ENCODE measurements at places on chromosomes 2 and 18. TPM values are rescaled to one million over a fixed set of nuclear protein-coding genes. Genes with fewer than 3 reads are reported as not detected.

CD8B2 gene
- total RNA-seq: 0.09 TPM

GRCh38 chr2:600542-601386 is 76.4 kb downstream of the TMEM18 start:
- H3K27me3 ChIP-seq: no peaks in the 10 kb centered on the region
- H3K4me3 ChIP-seq: no peak overlapping the region
- H3K4me1 ChIP-seq: no peaks in the 10 kb centered on the region

DNA sequence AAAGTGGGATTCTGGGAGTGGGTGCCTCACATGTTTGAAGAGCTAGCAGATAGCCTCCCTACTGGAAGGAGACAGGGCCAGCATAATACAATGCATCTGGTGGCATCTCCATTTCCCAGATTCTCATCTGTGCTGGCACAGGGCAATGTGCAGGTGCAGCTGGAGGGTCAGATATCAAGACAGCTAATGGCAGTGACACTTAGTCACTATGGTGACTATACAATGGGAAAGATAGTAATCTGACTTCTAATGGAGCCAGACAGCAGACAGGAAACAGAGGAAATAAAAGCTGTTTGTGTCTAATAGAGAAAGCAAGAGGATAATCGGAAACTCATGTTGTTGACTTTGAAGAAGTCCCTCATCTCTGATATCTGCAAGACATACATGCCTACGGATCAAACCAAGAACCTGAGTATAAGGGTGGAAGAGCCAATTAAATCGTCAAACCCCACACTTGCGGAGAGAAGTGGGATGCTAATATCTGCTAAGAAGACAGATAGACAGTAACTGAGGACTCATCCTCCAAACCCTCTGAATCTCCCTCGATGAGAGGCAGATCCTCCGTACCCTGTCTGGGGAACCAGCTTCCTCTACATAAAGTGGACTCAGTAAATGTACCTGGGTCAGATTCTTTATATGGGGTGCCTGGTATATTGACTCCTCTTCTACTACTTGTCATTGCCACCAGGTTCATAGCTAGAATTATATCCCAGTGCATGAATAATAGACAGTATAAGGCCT is 692.7 kb downstream of the SOCS6 start:
- no peaks in the 10 kb centered on the region for H3K4me1 ChIP-seq
- H3K4me3 ChIP-seq: no peak overlapping the region
- no peaks in the 10 kb centered on the region for H3K27me3 ChIP-seq
- DNase-seq: no peak
- no peaks in the 10 kb centered on the region for H3K36me3 ChIP-seq

DNA sequence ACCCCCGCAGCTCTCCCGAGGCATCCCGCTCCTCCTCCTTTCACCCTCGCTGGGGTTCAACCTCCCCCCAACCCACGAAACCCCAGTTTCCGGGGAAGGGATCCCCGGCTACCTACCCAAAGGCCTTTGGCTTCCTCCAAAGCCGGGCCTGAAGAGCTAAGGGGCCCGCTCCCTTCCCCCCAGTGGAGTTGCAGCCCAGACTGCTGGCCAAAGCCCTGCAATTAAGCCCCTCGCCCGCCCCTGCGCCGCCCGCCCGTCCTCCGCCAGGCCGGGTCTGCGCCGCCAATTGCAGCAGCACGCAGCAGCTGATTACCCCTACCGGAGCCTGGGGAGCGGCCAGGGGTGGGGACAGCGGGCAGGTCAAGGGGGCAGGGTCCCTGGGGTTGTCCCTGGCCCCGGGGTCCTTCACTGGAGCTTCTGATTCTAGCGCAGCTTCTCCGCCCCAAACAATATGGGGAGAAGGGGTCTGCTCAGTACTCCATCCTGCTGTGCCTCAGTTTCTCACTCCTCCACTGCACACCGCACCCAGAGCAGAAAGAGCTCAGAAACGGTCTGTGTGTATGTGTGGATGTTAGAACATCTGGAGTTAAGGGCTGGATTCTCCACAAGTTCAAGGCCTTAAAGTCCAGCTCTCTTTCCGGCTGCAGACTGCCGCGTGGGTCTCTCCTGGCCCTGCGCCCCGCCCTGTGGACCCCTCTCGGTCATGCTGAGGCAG is 16.9 kb downstream of the WNT10A start:
- DNase-seq: no peak
- H3K36me3 ChIP-seq: peaks cover 2% of the 10 kb centered on the region
- H3K4me1 ChIP-seq: peaks cover 47% of the 10 kb centered on the region
- peaks cover 56% of the 10 kb centered on the region for H3K27me3 ChIP-seq
- H3K27ac ChIP-seq: peak overlapping the region; percentile 17
- H3K4me3 ChIP-seq: peak overlapping the region; percentile 78

GRCh38 chr2:10412380-10412779 is 35.7 kb downstream of the ODC1 start:
- DNase-seq: peak; percentile 82
- no peak overlapping the region for H3K4me3 ChIP-seq
- H3K4me1 ChIP-seq: peaks cover 30% of the 10 kb centered on the region
- no peak overlapping the region for H3K27ac ChIP-seq
- peaks cover 9% of the 10 kb centered on the region for H3K36me3 ChIP-seq
- no peaks in the 10 kb centered on the region for H3K27me3 ChIP-seq

SAG gene
- total RNA-seq: not detected

GRCh38 chr18:59139291-59139614 is 431 bp upstream of the SEC11C start:
- DNase-seq: peak; percentile 97
- peak overlapping the region; percentile 97 for H3K4me3 ChIP-seq
- peak overlapping the region; percentile 98 for H3K27ac ChIP-seq
- H3K4me1 ChIP-seq: peaks cover 36% of the 10 kb centered on the region
- H3K27me3 ChIP-seq: peaks cover 29% of the 10 kb centered on the region

DNA sequence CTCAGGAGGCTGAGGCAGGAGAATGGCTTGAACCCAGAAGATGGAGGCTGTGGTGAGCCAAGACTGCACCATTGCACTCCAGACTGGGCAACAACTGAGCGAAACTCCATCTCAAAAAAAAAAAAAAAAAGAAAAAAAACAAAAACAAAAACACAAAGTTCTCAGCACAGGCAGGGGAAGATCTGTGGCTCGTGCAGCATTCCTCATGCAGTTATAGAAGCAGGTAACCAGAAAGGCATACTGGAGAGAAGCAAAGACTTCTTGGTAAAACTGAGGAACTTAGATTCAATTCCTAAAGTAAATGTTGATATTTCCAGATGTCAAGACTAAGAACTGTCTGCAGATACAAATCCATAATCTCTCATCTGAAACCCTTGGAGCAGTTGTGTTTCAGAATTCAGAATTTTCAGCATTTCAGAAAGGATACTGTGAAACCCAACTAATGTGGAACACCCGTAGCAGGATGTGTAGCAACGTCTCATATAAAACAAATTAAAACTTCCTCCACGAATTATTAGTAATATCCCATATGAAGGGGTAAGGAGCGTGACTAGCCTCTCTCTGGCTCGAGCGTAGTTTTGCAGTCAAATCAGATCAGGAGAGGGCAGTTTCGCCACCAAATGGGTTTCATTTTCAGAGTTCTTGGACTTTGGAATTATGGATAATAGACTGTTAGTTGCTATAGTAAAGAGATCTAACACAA is 13.2 kb upstream of the SLC25A52 start:
- DNase-seq: no peak
- H3K36me3 ChIP-seq: no peaks in the 10 kb centered on the region

DNA sequence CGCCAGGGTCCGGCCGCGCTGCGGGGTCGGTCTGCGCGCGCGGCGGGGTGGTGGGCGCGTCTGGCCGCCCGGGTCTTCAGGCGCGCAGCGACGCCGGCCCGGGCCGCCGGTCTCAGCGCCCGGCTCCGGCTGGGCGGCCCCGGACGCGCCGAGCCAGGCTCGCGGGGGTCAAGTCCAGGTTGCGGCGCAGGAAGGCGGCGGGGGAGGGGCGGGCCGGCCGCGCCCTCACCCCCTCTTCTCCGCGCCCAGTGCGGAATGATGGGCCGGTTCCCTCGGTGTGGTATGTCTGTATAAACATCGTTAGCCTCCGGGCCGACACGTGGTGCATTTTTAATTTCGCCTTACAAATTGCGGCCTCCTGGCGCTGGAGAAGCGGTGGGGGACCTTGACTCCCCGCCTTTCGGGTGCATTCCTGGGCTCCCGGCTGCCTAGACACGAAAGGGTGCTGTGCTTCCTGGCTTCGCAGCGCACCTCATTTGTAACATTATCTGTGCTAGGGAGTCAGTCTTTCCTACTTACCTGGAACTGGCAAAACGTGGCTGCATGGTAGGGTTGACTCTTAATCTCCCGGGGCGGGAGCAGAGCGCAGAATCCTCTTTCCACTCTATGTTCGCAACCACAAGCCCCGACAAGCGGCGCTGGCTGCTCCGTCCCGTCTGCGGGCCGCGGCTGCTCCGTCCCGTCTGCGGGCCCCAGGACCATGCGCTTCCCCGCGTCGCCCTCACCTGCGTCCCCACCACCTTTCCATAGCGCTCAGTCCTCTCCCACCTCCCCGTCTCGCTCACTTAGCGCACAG is 69.0 kb downstream of the CTAGE1 start:
- peaks cover 49% of the 10 kb centered on the region for H3K27me3 ChIP-seq
- no peak overlapping the region for H3K27ac ChIP-seq
- no peak overlapping the region for H3K4me3 ChIP-seq
- peaks cover 3% of the 10 kb centered on the region for H3K4me1 ChIP-seq
- H3K36me3 ChIP-seq: no peaks in the 10 kb centered on the region

HOXD4 gene
- not detected for total RNA-seq

GRCh38 chr2:194465641-194466040 is 1191.4 kb upstream of the SLC39A10 start:
- H3K36me3 ChIP-seq: no peaks in the 10 kb centered on the region
- no peak for DNase-seq
- no peak overlapping the region for H3K4me3 ChIP-seq
- no peaks in the 10 kb centered on the region for H3K4me1 ChIP-seq

DNA sequence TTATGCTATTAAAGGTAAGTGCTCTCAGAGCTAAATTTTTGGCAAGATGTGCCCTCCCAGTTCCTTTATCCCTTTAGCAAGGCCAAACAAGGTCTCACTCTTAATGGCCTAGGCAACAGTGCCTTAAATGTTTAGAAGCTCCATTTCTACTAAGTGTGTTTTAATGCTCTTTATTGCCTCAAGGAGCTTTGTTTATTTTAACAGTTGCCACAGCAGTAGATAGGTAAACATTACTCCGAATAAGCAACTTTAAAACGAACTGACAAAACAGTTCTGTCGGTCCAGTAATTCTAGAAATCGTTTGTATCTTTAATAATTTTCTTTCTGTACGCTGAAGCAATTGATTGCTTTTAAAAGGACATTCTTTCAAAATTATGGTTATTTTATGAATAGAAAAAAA is 74.5 kb downstream of the PIEZO2 start:
- no peak for DNase-seq
- H3K4me1 ChIP-seq: no peaks in the 10 kb centered on the region
- no peaks in the 10 kb centered on the region for H3K27me3 ChIP-seq
- H3K36me3 ChIP-seq: no peaks in the 10 kb centered on the region
- H3K27ac ChIP-seq: no peak overlapping the region
- no peak overlapping the region for H3K4me3 ChIP-seq

DNA sequence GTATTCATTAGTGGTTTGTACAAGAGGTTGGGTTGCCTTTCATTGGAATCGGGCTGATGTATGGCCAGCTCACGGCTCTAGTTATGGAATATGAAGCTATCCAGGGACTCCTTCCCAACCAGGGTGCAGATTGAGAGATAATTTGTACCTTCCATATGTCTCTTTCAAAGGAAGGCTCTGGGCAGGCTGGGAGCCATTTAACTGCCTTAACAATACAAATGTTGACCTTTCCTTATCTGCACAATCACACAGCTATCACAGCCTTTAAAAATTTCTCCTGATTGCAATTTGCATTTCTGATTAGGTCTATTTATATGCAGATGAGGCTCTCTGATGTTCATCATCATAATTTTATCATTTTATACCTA is 58.7 kb downstream of the MYO3B start:
- no peaks in the 10 kb centered on the region for H3K4me1 ChIP-seq
- H3K27ac ChIP-seq: no peak overlapping the region
- peaks cover 28% of the 10 kb centered on the region for H3K27me3 ChIP-seq
- H3K36me3 ChIP-seq: no peaks in the 10 kb centered on the region

GRCh38 chr18:58344861-58345463 is 283.9 kb downstream of the ALPK2 start:
- no peaks in the 10 kb centered on the region for H3K4me1 ChIP-seq
- H3K27me3 ChIP-seq: no peaks in the 10 kb centered on the region
- H3K4me3 ChIP-seq: no peak overlapping the region
- no peak for DNase-seq

- DNase-seq: no peak
- H3K4me3 ChIP-seq: no peak overlapping the region
- no peaks in the 10 kb centered on the region for H3K4me1 ChIP-seq
- H3K36me3 ChIP-seq: peaks cover 13% of the 10 kb centered on the region
- H3K27me3 ChIP-seq: no peaks in the 10 kb centered on the region
These were observed 55.0 kb downstream of the LNPK start for GRCh38 chr2:175947073-175947472.

DNA sequence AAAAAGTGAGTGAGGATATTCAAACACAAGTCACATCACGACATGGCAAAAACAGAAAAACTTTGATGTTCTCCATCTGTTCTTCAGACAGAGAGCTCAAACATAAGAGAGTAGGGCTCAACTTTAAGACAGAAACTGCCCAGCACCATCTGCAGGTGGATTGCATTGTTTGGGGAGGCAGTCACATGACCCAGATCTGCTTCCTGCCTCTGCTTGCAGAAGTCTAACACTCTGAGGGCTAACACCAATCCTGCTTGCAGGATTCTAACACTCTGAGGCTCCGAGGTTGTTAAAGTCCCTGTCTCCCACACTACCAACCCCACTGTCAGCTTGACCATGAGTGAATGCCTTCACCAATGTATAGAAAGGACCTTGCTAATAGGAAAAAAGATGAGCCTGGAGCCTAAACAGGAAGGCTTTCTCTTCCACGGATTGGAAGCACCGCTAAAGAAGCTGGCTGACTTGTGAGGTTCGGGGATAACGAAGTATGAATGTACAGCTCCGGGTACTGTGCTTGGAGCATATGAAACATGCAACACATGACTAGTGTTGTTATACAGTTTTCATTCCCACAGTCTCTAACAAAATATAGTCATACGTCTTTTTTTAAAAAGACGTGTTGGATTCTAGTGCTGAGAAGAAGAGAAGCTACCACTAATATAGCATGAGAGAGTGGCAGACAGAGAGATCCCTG is 176.6 kb upstream of the CREB1 start:
- no peaks in the 10 kb centered on the region for H3K36me3 ChIP-seq
- H3K27me3 ChIP-seq: peaks cover 3% of the 10 kb centered on the region
- peaks cover 8% of the 10 kb centered on the region for H3K4me1 ChIP-seq
- peak; percentile 83 for DNase-seq

DNA sequence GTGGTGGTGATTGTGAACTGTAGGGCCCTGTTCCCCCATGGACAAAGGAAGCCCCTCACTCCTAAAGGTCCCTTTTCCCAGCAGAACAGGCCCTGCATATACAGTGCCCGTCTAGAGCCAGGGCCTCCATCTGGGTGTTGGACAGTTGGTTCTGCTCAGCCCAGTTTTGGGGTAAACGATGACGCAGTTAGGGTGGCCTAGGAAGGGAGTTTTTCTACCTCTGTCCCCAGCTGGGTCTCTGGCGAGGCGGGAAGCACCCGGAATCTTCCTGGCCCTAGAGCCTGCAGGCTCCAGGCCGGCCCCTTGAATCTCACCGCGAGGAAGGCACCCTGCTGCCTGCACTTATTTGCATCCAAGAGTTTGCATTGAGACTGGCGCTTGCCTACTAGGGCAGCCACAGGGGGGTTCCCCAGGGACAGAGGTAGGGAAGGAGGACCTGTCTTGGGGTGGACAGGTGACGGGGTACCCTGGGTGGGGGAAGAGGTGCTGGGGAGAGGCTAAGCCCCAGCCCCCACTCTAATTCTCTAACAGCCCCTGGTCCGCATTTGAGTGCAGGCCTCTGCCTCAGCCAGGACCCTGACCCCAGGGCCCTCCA is 529 bp upstream of the MTA3 start:
- peaks cover 2% of the 10 kb centered on the region for H3K27me3 ChIP-seq
- peak overlapping the region; percentile 76 for H3K4me3 ChIP-seq
- H3K27ac ChIP-seq: peak overlapping the region; percentile 69
- peaks cover 21% of the 10 kb centered on the region for H3K4me1 ChIP-seq
- H3K36me3 ChIP-seq: peaks cover 9% of the 10 kb centered on the region
